ENCODE measurements at places on chromosomes 16 and 17.

DNA sequence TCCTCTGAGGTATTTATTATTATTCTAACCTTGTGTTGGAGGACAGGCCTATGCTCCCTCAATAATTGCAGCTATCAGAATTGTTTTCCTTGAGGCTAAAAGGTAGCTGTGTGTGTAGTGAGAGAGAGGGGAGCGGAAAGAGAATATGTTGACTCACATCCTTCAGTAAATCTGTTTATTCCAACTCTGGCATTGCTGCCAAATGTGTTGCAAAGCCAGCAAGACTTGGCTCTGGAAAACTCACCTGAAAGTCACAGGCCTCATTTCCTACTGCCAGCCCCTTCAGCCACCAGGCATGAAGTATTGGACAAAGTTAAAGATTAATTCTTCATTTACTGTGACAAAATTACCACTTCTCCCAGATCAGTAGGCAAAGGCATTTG is 9.6 kb downstream of the CA10 start:
- DNase-seq, result peak; percentile 47

- no peak for DNase-seq
These were observed 13.3 kb upstream of the COG7 start for GRCh38 chr16:23466162-23466885.

GRCh38 chr17:66978514-66979061 is 14.1 kb downstream of the CACNG4 start:
- no peak for DNase-seq

GRCh38 chr17:80951121-80952090 is 40.2 kb upstream of the CHMP6 start:
- no peak for DNase-seq

DNA sequence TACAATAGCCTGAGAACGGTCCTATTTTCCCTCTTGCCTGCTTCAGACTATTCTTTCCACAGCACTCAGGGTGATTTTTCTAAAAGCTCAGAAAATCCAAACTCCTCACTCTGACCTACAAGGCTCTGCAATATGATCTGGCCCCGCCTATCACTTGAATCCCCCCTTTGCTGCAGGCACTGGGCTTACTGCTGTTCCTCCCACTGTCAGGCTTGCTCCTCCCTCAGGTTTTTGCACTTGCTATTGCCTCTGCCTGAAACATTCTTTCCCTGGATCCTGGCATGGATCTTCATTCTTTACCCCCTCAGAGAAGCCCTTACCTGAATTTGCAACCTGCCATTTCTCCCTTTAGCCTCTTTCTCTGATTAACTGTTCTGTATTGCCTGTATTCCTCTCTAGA is 52.3 kb downstream of the RPGRIP1L start:
- no peak for DNase-seq

GRCh38 chr16:73206151-73206707 is 158.3 kb upstream of the ZFHX3 start:
- no peak for DNase-seq

- no peak for DNase-seq
These were observed 197.3 kb downstream of the ANKFN1 start for GRCh38 chr17:56350592-56350991.

DNA sequence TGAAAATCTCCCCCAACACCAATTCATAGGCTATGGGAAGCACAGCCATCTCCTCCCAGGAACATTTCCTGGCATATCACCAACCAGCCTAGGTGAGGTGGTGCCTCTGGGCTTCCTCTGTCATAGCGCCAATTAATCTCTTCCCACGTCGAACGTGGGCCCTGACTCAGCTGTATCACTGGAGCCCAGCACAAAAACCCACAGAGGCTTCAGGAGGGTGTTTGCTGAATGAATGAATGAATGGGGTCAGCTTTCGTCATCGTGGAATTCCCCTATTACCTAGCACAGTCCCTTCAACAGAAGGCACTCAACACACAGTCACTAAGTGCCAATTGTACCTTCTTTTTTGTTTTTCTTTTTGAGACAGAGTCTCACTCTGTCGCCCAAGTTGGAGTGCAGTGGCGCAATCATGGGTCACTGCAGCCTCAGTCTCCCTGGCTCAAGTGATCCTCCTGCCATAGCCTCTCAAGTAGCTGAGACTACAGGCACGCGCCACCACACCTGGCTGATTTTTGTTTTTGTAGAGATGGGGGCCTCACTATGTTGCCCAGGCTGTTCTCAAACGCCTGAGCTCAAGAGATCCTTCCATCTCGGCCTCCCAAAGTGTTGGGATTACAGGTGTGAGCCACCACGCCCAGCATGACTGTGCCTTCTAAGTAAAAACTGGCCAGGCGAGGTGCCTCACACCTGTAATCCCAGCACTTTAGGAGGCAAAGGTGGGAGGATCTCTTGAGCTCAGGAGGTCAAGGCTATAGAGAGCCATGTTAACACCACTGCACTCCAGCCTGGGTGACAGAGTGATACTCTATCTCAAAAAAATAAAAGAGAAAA is 4.1 kb downstream of the ZNF688 start:
- no peak for DNase-seq

DNA sequence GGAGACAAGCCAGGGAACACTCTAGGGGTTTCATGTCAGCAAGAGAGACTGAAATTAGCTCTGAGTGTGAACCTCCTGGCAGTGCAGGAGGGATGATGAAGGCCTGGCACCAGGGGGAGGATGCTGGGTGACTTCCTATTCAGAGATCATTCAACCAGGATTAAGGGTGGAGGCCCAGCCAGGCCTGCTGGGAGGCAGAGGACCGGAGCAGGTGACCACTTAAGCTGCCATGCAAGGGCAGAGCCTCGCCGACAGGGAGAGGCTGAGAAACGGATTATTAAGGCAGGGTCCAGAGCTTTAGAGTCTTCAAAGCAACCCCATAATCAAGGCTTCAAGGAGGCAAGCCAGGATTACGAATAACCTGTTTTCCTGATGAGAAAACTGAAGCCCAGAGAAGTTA is 10.6 kb upstream of the SRCIN1 start:
- DNase-seq, result no peak

- DNase-seq, result peak; percentile 62
These were observed at the start of gene MPP3 for GRCh38 chr17:43832976-43833829. MPP3 (minus strand) TSS chr17:43833146; CDS start chr17:43831906, 1,240 bp downstream.

GRCh38 chr16:70757183-70757582 is 43.8 kb downstream of the VAC14 start:
- DNase-seq, result no peak

GRCh38 chr17:16925461-16926060 is 46.4 kb downstream of the TNFRSF13B start:
- DNase-seq, result no peak

- DNase-seq, result no peak
These were observed 338.7 kb upstream of the TNRC6C start for GRCh38 chr17:77619851-77620250.

- DNase-seq, result no peak
These were observed 21.1 kb upstream of the TAC4 start for GRCh38 chr17:49869038-49869374.

GRCh38 chr16:74449470-74449869 is 28.2 kb upstream of the CLEC18B start:
- DNase-seq, result no peak

DNA sequence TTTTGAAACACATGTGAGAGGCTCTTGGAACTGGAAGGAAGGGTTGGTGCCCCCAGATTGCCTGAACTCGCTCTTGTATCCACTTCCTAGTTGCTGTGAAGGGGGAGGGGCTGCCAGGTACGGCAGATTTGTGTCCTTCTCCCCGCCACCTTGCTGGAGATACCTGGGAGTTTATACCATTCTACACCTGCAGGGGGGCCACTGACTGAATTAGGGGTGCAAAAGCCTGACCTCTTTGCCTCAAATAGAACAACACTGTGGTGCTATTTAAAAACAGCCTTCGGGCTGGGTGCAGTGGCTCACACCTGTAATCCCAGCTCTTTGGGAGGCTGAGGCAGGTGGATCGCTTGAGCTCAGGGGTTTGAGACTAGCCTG is 35.1 kb upstream of the IL34 start:
- DNase-seq, result no peak

DNA sequence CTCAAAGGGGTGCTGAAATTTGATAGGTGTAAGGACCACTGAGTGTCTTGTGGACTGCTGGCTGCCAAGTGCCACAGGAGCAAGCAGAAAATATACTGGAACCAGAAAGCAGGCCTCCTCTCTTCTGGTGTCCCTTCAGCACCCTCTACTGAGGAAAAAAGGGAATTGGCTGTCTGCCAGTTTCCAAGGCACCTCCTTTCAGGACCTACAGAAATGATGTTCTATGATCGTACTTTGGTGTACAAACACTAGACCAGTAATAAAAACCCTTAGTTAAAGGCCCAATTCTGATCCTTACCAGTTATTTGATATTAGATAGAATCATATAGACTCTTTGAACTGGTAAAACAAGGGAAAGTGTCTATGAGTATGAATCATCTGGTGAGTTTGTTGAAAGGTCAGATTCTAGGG is 35.8 kb upstream of the BCAS3 start:
- DNase-seq, result peak; percentile 84

DNA sequence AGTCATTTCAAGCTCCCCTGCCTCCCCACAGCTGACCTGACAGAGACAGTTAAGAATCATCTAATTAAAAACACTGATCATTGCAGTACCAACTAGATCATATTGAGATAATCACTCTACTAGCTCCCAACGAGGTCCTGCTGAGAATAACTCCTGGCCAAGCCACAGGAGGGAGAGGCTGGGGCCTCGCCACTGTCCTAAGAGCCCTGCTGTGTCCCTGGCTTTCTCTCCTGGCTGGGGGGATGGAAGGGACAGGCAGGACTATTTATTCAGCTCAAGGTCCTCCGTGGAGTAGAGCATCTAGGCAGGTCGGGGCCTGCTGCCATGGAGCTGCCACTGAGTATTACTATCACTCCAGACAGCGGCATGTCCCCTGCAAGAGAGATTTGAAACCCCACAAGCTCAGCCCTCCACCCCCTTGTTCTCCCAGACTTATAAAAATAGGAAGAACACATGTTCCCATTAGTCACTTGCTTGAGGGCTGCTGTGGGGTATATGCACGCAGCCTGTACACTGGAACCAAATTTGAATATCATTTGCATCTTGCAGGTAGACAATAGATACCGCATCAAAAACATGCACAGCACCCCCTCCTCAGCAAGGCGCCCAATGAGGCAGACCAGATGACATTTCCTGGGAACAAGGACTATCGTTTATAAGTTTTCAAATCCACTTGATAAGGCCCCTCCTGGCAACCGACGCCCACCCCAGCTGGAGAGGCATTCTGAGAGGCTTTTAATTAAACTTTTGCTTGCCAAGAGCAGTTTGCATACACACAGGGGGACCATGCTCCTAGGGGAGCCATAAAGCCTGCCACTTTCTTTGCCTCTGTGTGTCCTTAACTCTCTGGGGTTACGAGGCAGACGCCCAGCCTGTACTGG is 385.2 kb upstream of the ZFHX3 start:
- peak; percentile 56 for DNase-seq

- no peak for DNase-seq
These were observed 11.7 kb downstream of the COX11 start for GRCh38 chr17:54956791-54957190.

GRCh38 chr17:71821511-71821910 is 299.3 kb upstream of the SOX9 start:
- DNase-seq, result no peak

- no peak for DNase-seq
These were observed 566.2 kb upstream of the ZFHX3 start for GRCh38 chr16:73614131-73614530.

- no peak for DNase-seq
These were observed 16.6 kb downstream of the G6PC1 start for GRCh38 chr17:42917236-42917603.

GRCh38 chr16:68187505-68187904 is 48.4 kb downstream of the ESRP2 start:
- no peak for DNase-seq

DNA sequence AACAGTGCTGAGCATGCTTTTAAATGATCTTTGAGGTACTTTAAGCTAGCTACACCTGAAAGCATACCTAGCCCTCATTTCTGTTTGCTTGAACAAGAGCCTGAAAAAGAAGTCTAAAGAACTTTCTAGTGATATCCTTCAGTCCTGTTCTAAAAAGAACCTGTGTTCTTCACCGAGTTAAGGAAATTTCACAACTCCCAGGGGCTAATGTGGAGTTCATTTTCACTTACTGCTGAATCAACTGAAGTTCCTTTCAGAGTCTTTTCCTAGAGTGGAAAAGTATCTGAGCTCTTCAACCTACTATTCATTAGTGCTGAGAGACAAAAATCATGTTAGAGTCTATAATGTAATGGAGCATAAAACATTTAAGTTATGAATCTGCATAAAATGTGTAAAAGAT is 66.9 kb downstream of the CHD9 start:
- no peak for DNase-seq

DNA sequence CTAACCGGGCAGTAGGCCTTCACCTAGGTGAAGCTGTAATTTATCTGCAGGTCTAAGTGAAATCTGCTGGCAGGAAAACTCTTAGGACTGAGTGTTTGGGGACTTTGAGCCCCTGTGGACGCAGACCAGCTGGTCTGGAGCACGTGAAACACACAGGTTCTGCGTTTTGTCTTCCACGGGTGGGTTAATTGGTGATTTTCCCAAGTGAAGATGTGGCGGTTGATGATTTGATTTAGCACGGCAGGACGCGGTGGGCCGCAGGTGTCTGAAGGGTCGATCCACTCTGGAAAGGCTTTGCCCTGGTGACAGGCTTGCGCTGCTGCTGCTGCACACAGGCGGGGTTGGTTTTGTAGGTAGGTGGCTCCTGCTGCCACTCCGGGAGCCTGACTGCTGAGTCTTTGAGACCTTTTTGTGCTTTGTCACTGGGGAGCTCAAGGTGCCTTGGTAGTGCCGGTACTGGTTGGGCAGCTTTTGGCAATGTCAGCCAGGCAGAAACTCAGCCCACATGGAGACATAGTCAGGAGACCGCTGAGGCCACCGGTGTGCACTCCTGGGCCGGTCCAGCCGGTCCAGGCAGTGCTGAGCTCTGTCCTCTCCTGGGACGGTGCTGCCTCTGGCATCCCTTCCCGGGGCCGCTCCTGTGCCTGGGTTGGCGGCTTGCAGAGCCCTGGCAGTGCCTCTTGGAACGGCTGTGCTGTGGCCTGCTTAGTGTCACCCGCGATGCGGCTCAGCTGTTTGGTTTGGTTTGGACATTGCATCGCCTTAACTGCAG is 2.3 kb downstream of the BAIAP2 start:
- no peak for DNase-seq

DNA sequence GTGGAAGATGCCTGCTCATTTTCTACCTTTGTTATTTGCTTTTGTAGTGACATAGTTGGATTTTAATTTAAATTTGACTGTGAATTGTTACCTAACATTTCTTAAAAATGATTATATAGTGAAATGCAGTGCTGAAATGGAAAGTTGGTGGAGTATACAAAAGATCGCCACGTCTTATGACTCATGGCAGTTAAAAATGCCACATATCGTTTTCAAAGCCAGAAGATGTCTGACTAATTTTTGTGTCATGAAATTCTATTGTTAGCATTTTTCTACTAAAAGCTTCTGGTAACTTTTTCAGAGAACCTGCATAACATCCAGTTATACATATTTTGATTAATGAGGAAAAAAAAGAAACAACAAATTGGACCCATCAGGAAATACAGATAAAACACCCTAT is 20.6 kb downstream of the MAP2K4 start:
- no peak for DNase-seq

- no peak for DNase-seq
These were observed 62.5 kb downstream of the EMP2 start for GRCh38 chr16:10517868-10518267.

GRCh38 chr17:4569591-4569990 is 9.2 kb upstream of the GGT6 start:
- DNase-seq, result no peak

All from NCI-H2081 (cell line).